Heart left ventricle (tissue), 16 donors: ENCODE measurements at places on chromosomes 12 and 14.

DNA sequence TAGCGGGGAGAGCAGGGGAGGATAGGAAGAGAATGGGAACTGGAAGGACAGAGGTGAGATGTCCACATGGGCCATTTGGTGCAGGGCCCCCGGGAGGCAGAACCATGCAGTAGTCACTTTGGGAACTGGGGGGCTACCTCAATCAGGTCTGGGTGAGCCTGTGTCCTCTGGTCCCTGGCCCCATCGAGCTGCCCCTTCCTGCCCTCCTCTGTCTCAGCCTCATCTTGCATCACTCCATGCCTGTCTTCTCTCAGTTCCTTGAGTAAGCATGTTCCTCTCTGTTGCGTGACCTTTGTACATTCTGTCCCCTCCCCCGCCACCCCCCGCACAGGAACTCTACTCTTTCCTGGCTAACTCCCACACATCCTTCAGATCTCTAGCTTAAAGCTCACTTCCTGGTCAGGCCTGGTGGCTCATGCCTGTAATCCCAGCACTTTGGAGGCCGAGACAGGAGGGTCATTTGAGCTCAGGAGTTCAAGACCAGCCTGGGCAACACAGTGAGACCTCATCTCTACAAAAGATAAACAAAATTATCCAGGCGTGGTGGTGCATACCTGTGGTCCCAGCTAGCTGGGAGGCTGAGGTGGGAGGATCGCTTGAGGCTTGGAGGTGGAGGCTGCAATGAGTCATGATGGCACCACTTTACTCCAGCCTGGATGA lies 23.2 kb downstream of the FOS start:
- peak; percentile 58 for DNase-seq

DNA sequence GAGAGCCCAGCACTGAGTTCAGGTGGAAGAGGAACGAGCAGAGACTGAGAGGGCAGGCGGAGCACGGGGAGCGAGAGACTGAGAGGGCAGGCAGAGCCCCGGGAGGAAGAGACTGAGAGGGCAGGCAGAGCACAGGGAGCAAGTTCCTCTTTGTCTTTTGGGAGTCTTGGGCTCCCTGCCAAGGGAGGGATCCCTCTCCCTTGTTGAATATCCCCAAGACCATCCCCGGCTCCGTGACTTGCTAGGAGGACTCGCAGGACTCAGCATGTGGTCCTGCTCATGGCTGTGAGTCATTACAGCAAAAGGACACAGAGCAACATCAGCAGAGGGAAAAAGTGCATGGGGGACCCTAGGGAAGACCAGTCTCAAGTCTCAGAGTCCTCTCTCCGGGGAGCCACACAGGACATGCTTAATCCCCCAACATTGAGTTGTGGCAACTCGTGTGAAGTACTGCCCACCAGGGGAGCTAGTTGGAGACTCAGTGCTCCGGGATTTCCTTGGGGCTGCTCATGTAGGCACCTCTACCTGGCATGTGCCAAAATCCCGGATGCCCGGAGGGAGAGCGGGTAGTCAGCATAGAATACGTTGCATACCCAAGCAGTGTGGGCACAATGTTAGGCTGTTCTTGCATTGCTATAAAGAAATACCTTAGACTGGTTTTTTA lies 81.0 kb downstream of the CCDC92 start:
- no peak for DNase-seq

DNA sequence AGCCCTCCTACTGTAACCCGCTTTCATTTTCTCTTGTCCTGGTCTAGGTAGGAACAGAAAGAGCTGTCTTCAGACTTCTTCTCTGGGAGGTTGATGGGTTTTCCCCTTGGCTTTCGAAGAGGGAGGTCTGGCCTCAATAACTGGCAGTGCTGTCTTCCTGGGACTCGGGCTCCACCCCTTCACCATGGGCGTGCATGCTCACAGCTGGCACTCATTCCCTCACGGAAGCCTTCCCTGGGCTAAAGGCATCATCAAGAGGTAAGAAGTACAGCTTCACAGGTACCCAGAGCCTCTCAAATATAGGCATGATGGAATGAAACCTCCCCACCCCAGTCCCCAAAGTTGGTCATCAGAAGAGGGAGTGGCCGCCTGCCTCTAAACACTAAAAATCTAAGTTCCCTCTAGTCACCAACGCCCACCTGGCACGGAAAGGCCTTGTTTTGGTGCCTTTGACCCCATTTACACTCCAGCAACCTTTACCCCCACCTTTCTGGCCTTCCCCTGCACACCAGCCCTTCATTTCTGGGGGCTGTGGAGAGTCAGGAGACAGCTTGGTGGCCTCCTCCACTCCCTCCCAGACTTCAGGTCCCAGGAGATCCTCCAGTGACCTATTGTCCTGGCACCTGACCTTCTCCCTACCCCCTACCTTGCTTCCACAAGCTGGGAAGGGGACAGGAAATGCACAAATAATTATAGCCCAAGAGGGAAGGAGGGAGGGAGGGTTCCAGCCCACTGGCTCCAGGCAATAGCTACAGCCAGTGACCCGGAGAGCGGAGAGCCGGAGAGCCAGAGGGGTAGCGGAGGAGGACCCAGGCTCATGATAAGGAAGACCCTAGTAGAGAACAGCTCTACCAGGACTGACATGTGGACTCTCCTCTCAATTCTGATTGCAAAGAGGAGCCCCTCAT lies 2.8 kb downstream of the RAPGEF3 start:
- DNase-seq: no peak

DNA sequence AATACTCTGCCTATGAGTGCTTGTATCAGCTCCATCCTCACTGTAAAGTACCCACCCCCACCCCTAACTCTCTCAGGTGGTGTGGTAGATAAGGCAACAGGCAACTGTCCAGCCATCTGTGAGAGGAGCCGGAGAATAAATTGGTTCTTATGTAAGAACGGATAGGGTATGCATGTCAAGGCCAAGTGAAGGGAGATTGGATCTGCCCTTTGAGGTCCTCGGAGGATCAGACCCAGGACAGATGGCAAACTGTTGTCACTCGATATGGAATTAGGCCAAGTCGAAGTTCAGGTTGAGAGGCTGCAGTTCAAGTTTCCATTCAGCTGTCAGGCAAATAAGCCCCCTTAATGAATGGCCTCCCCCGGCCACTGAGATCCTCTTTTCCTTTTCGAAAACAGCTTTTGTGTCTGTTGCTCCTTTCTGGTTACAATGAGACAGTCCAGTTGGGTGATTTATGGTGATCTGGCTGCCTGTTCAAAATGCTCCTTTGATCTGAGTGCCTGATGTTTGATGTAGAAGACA lies 120.3 kb downstream of the VRK1 start:
- DNase-seq: no peak

DNA sequence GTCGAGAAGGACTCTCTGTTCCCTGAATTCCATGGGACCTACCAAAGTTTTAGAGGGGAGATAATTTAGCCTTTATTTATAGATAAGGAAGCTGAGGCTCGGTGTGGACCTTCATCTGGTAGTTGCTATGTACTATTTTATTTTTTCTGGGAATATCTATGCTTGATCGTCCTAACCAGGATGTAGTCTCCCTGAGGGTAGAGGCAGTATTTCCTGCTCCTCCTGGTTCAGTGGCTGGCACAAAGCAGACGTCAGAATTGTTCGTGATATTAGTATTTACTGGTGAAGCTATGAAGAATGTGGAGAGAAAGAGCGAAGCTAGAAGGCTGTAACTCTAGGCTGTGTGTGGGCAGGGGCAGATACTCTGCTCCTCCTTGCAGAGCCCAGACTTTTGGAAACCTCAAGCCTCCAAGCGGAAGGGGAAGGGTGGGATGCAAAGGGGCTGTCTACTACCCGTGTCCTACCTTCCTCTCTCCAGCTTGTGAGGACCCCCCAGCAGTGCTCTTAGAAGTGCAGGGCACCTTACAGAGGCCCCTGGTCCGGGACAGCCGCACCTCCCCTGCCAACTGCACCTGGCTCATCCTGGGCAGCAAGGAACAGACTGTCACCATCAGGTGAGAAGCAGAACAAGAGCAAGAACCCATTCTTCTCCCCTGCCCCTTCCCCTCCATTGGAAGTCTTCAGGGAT lies 1.4 kb downstream of the LRP10 start:
- DNase-seq: no peak

GRCh38 chr12:1488908-1489381 lies 105.4 kb downstream of the FBXL14 start:
- no peak for DNase-seq

GRCh38 chr14:64891173-64891838 lies 11.6 kb upstream of the SPTB start:
- DNase-seq: no peak

DNA sequence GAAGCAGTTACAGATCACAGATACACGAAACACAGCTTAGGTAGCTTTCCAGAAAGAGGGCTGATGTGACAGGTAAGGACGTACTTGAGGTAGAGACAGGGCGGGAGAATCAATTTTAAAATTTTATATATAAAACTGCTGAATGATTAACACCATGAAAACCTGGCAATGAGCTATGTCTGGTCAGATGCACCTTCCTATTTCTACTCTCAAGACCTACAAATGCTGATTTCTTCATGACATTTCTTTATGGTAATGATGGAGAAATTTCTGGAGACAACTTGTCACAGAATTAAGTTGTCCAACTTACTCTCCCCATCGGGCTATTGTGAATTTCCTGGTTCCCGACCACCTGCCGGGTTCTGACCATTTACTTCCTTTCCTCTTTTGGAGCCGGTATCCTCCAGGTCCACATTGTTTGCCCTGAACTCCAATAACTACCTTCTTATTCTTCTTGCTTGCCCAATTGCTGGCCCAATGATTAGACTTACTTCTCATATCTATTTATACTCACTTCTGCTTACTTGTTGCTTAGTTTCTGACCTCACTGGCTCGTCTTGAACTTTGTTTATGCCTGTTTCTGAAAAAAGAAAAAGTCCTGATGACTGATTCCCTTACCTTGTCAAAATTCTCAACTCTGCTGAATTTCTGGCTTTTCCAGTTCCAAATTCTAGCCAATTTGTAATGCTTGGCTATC lies 12.8 kb upstream of the ATP2B1 start:
- DNase-seq: no peak

GRCh38 chr14:103628684-103629502 lies at the start of gene KLC1:
TSS of gene KLC1 (plus strand) at chr14:103629211. CDS start at chr14:103654565, 25,354 bp downstream.
- peak; percentile 91 for DNase-seq

DNA sequence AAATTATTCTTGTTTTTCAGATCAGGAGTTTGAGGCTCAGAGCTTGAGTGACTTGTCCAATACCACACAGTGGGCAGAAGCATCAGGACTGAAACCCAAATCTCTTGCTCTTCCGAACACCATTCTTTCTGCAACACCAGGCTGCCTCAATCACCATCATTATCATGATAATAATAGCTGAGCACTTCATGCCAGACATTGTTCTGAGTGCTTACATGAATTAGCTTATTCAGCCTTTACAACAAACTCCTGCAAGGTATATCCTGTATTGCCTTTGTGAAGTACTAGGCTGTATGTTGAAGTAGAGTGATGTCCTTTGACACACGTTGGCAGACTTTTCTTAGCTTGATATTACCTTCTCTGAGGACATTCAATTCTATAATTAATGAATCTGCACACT lies 257.4 kb upstream of the ATP2B1 start:
- DNase-seq: no peak

DNA sequence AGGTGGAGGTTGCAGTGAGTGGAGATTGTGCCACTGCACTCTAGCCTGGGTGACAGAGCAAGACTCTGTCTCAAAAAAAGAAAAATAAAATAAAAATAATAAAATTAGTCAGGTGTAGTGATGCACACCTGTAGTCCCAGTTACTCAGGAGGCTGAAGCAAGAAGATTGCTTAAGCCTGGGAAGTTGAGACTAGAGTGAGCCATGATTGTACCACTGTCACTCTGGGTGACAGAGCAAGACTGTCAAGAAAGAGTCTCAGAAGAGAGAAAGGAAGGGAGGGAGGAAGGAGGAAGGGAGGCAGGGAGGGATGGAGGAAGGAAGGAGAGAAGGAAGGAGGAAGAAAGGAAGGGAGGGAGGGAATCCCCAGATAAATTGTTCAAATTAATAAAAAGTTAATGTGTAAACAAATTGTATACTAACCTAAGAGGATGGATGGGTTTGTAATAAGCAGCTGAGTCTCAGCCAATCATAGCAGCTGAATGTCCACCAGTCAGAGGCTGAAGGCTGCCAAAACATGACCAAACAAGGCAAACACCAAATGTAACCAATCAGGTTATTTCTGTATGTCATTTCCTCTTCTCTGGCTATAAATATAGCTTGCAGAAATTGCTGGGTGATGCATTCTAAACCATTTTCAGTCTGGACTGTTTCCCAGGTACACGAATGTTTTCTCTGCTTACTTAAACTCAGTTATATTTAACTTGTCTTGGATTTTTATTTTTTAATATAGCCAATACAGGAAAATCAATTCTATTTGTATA lies 6.1 kb upstream of the CDCA4 start:
- no peak for DNase-seq

DNA sequence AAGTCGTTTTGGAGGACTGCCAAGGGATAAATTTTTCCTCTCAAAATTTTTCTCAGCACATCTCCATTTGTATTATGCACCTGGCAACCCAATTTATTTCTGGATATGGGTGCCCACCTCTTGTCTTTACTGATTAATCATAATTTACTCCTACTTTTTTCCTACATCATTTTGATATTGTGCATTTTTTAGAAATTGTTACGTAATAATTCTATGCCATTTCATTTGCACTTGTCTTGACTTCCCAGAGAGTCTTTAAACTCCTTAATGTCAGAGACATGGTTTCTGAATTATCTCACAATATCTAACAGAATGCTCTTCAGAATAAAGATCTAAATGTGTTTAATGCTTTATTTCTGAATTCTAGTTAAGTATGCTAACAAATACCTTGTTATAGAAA lies 113.1 kb downstream of the TMTC3 start:
- DNase-seq: no peak

DNA sequence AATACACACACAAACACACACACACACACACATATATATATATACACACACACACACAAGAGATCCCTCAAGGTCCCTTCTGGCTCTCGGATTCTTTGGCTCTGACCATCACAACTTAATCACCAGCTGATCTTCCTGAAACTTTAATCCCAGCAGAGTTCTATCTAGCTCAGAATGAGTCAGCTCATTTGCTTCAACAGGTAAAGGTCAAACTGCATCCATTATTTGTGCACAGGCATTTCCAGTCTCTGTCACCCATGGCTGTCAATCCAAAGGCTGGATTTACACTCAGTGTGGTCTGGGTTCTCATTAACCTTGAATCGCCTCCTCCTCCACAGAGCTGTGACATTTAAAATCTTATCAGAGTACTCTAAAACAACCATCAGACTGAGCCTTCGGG lies 113.3 kb upstream of the TMPO start:
- no peak for DNase-seq
